Psoas muscle (tissue), 8 donors: ENCODE measurements at places on chromosomes 7 and 10. TPM values are rescaled to one million over a fixed set of nuclear protein-coding genes. Genes with fewer than 3 reads are reported as not detected.

- DNase-seq = no peak
Observed at GRCh38 chr7:82445271-82445670, 1.7 kb upstream of the CACNA2D1 start.

- DNase-seq = no peak
Observed at GRCh38 chr10:25842146-25842545, 91.9 kb upstream of the MYO3A start.

- DNase-seq = no peak
Observed at GRCh38 chr10:29203432-29203831, 85.4 kb upstream of the LYZL1 start.

DNA sequence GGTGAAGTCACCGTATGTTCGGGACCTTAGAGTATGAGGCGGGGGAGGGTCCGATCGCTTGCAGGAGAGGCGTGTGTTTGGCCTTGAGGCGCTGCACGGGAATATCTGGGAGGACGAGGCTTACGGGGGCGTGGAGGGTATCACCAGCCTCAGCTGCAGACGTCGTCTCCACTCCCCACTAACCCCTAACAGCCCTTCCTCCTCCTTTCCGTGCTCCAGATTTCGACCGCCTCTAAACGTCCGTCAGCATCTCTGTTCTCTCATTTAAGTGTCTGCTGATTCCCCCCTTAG, 23.5 kb upstream of the ZNF12 start:
- DNase-seq = no peak

CTNNA3 gene
- 1.9 TPM for polyA plus RNA-seq

IFIT1B gene
- polyA plus RNA-seq = not detected

- no peak for DNase-seq
Observed at GRCh38 chr10:13396369-13396768, 48.3 kb upstream of the SEPHS1 start.

GRCh38 chr10:32349968-32350738, 3.2 kb upstream of the EPC1 start:
- no peak for DNase-seq

DNA sequence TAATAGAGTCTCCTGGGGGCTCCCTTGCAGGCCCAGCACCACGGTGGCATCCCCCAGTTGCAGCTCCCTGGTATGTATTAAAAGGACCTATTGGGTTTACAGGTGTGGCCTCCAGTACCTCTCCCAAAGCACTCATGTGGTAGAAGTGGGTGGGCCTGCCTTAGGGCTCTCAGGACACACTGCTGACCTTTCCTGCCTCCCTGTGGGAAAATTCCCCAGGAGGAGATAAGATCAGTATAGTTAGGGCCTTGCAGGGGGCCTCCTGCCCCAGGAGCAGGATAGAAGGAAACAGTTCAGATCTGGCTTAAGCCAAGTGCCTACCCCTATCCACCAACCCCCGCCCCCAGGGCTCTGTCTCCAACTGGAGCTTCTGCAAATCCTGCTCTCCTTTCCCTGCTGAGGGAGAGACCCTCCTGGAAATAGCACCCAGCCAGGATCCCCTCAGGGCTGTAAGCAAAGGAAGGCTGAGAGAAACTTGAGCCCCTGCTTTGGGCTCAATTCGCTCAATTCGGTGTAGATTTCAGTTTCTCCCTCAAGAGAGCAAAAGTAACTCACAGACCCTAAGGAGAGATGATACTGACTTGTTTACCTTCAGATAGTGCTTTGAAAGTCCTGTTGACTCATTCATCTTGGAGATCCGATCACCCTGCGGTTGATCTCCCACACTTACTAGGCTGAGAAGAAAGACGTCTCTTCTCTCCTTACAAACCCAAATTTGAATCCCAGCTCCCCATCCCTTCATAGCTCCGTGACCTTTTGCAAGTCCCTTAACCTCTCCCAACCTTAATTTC, 130.6 kb downstream of the WDR11 start:
- DNase-seq = no peak
